ENCODE measurements at places on chromosomes 12 and 14. TPM values are rescaled to one million over a fixed set of nuclear protein-coding genes. Genes with fewer than 3 reads are reported as not detected.

DNA sequence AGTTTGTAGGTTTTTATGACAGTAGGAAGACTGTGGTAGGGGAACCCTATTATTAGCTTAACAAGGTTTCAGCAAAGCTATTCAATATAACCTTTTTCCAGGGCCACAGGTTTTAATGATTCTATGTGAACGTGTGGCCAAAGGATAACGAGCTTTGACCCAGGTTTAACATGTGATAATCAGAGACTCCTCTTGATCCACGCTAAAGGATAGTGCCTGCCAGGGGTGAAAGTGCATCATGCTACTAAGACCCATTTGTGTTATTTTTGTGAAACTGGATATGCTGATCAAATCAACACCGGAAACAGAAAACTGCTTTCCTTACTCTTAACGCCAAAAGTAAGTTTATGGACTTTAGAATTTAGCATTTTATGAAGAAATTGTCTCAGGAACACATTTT, 909 bp upstream of the TAOK3 start:
- no peak for DNase-seq

DNA sequence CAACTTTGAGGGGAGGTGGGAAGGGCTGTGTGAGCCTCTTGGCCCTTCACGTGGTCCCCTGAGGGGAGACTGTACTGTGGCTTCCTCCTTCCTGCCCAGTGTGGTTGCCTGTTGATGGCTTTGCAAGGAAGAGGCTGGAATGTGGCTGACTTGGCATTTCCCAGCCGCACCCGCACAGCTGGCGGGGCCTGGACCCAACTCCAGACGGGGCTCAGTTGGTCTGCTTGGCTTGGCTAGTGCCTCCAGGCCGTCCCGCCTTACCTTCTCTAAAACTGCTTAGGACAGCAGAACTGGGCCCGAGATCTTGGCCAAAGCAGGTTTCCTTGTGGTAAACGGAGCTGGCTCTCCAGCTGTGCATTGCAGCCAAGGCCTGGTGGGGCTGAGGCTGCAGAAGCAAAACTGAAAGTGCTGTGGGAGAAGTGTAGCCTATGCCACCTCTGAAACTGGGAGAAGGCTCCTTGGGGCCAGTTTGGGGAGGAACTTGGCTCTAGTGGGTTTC, 139.5 kb downstream of the SMOC1 start:
- DNase-seq = peak; percentile 13

DNA sequence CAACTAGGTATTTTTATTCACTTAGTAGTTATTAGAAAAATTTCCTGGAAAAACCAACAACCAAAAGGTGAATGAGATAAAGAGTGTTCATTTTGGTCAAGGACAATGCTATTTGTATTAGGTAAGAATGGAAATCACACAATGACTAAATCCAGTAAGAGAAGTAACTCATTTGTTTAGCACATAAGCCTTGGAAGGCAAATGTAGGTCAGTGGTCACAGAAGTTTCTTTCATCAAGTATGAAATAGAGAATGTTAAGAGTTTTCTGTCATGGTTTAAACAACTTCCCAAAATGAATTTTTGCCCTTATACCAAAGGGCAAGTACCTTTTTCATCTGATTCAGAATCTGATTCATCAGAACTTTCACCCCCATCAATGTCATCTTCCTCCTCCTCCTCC, 101.7 kb downstream of the KIF21A start:
- no peak for DNase-seq

DNA sequence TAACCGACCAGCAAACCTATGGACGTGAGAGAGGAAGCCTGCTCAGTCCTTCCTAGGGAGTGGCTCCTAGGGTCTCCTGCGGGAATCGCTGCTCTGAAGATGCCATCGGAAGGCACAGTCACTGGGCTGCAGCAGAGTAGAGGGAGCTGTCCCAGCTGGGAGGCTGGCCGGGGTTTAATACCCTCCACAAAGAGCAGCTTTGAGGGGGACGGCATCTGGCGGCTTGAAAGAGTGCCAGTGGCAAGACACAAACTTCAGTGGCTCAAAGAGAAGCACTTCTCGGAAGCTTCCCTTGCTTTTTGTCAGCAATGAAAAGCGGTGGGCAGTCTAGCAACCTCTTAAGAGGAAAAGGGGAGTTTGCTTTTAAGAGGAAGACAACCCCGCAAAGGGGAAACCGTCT, 114.6 kb downstream of the TMEM132C start:
- peak; percentile 91 for DNase-seq

GRCh38 chr14:103313704-103314103, 20.3 kb upstream of the EIF5 start:
- DNase-seq = peak; percentile 16

DNA sequence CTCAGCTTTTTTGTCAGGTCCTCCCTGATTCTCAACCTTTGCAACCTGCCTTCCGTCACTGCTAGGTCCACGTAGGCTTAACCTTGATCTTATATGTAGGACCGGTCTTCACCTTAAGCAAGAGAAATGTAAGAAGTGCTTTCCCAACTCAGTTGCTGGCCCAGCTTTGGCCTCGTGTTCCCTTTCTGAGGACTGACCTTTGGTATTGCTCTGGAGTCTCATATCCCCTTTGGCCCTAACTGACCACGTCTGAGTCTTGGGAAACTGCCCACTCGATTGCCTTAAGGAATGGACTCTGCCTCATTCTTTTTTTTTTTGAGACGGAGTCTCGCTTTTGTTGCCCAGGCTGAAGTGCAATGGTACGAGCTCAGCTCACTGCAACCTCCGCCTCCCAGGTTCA, 8.0 kb downstream of the ACOT6 start:
- DNase-seq = no peak

GRCh38 chr12:68040450-68041075, 51.3 kb downstream of the IFNG-AS1 start:
- peak; percentile 78 for DNase-seq

DNA sequence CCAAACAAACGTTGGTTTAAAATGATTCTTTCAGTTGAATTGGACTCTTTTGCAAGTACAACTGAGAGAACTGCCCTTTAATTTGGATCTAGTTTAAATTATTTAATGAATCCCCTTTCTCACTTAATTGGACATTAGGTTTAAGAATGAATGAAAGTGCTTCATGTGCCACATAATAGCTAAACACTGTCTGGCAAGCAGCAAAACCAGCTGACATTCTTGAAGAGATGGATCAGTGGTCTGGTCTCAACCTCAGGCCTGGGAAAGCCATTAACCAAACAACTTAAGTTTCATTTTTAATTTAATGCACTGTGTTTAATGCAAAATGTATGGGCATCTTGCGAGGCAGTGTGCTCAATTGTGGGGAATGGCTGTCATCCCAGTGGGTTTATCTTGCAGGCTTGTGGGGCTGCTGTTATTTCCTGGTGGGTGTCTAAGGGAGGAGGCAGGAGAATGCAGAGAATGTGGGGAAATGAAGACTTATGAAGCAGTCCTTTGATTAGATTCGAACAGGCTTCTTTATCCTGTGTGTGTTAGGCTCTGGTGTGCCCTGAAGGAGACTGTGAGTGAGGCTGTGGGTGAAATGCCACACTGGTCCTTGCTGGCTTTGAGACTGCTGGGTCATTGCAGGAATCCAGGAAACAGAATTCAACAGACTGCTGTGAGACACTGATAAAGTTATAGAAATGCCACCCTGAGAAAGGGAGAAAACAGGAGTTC, 144.1 kb upstream of the PELI2 start:
- no peak for DNase-seq

GRCh38 chr14:101442451-101442850, 118.8 kb upstream of the DIO3 start:
- no peak for DNase-seq

DNA sequence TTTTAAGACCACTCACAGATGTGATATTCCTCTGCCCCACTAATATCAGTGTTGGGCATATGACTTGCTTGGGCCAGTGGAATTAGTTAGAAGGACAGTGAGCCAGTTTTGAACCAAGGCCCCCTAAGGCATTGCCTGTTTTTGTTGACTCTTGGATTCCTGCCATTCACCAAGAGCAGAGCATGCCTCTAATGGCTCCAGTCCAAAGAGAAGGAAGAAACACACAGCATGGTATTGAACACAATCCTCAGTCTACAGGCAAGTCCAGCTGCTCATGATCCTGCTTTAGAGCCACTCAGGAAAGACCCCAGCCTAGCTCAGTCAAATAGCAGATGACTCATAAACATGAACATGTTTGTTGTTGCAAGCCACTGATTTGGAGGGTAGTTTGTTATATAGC, 1201.5 kb downstream of the BCL11B start:
- peak; percentile 4 for DNase-seq

- DNase-seq = no peak
Measured at GRCh38 chr14:74618078-74618952, 6.3 kb upstream of the LTBP2 start.

DNA sequence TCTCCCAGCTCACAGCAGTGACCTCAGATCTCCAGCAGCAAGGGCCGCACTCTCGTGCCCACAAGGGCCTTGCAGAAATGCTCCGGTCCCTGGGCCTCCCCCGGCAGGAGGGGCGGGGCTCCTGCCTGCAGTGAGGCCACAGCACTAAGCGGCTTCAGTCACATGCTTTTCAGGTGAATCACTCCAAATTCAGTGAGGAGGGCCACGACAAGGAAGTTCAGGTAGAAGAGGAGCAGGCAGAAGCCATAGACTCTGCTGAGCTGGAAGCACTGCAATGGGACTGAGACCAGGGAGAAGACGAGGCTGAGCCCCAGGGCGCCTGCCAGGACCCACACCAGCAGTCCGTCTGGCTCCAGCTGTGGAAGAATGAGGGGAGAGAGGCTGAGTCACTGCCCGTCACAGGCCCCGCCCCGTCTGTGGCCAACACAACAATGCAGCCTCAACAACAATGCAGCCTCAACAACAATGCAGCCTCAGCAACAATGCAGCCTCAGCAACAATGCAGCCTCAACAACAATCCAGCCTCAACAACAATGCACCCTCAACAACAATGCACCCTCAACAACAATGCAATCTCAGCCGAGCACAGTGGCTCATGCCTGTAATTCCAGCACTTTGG, 35.2 kb downstream of the SLC8B1 start:
- DNase-seq = peak; percentile 27

DNA sequence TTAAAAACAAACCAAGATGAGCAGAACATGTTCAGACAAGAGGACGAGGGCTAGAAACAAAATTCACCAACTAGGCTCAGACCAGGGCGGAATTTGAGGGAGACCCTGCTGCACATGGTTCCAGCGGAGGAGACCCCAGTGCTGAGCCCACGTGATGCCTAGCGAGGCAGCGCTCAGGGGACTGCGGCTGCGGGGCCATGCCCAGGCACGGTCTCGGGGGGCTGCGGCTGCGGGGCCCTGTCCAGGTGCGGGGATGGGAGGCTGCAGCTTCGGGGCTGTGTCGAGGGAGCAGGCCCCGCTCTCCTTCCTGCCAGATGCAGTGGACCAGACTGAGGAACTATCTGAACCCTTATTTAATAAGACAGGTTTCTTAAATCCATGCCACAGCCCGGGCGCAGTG, 12.7 kb upstream of the CRIP2 start:
- no peak for DNase-seq

DNA sequence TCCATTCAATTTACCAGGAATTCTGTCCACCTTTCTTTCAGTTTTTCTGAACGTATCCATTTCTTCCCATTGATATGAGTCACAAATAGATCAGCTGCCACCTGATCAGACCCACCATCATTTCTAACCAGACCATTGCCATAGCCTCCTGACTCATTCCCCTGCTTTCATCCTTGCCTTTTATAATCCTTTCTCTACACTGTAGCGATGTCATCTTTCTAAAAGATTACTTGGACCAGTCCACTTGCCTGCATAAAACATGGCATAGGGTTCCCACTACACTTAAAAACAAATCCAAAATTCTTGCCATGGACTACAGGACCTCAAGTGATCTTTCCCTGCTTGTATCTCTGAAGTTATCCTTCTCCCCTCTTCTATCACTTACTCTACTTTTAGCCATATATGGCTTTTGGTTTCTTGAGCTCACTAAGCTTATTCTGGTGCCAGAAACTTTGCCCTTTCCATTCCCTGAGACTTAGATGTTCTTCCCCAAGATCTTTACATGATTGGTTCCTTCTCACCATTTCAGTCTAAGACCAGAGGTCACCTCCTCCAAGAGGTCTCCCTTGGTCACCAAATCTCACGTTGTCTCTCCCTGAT, 149.5 kb upstream of the KRR1 start:
- DNase-seq = no peak

DNA sequence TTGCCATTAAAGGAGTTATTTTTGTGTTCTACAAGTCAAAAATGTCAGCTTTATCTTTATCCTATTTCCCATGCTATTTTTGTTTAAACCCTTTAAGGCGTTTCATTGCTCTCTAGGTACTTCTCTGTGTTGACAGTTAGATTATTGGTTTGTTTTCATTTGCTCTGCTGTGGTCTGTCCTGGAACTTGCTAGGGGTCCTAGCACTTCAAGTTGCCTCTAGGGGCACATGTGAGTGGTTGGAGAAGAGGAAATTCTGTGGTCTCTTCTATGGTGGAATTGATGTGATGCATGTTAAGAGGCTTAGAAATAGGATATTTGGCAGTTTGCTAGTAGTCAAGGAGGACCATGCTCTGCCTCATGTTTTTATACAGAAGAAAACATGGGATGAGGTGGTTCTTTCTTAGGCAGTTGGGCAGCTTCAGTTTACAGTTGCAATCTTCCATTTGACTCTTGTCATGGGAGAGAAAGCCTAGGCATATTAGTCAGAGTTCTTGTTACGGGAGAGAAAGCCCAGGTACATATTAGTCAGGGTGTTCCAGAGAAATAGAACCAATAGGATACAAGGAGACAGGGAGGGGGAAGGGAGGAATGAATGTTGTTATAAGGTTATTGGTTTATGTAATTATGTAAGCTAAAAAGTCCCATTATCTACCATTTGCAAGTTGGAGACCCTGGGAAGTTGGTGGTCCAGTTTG, 14.4 kb downstream of the TTLL5 start:
- DNase-seq = no peak

- no peak for DNase-seq
Measured at GRCh38 chr14:72619881-72620280, 274.0 kb downstream of the DPF3 start.

DNA sequence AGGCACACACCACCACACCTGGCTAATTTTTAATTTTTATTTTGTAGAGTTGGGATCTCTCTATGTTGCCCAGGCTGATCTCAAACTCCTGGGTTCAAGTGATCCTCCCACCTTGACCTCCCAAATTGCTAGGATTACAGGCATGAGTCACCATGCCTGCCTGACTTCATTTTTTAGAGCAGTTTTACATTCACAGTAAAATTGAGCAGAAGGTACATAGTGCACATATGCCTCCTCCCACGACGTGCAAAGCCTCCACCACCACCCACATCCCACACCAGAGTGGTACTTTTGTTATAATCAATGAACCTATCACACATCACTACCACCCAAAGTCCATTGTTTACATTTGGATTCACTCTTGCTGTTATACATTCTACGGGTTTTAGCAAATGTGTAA, 62.5 kb upstream of the PLEKHG3 start:
- DNase-seq = no peak

GRCh38 chr12:88994971-88995370, 357.3 kb downstream of the DUSP6 start:
- no peak for DNase-seq

The LYZ gene
- 171 TPM for total RNA-seq

The MYF5 gene
- not detected for total RNA-seq

The TAS2R31 gene
- 20.1 TPM for total RNA-seq

The FOXN4 gene
- total RNA-seq = 0.26 TPM

The DGLUCY gene
- 74.3 TPM for total RNA-seq
